NCI-H82 (cell line): ENCODE measurements at places on chromosomes 4 and X.

DNA sequence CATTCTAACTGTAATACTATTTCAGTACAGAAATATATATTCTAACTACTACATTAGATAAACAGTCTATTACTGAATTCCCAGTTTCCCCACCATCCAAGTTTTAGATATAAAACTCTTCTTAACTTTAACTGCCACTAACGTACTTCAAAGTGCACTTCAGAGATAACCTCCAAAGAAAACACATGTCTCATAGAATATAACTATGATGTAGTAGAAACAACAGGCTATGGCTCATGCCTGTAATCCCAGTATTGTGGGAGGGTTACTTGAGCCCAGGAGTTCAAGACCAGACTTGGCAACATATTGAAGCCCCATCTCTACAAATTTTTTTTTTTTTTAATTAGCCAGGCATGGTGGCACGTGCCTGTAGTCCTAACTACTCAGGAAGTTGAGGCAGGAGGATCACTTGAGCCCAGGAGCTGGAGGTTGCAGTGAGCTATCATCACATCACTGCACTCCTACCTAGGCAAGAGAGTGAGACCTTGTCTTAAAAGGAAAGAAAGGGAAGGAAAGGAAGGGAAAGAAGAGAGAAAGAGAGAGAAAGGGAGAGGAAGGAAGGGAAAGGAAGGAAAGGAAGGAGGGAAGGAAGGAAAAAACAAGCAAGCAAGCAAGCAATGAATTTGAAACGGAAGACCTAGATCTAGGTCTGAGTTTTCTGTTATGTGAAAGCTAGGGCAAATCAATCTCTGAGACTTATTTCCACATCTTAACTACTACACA lies 4.8 kb downstream of the HAUS3 start:
- no peak for DNase-seq

- DNase-seq: no peak
These were observed 405.5 kb upstream of the NR3C2 start for GRCh38 chr4:148847544-148848255.

GRCh38 chr4:109728385-109728784 lies 1.5 kb downstream of the PLA2G12A start:
- DNase-seq: peak; percentile 29

DNA sequence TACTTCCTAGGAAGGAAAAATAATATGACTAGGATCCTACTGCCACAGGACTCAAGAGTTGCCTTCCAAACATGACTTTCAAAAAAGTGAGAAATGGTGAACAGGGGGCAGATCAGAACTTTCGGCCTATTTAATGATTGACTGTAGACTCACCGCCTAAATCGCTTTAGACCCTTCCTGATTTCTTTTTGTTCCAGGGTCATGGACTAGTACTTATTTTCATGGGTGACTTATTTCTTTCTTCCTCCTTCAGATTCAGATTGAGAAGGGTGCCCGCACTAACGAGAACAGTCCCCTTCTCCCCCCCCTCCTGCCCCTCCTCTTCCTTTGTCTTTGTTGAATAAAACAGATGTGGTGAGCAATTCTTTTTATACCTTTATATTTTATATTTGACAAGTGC lies 48.0 kb upstream of the KLHL8 start:
- DNase-seq: no peak

DNA sequence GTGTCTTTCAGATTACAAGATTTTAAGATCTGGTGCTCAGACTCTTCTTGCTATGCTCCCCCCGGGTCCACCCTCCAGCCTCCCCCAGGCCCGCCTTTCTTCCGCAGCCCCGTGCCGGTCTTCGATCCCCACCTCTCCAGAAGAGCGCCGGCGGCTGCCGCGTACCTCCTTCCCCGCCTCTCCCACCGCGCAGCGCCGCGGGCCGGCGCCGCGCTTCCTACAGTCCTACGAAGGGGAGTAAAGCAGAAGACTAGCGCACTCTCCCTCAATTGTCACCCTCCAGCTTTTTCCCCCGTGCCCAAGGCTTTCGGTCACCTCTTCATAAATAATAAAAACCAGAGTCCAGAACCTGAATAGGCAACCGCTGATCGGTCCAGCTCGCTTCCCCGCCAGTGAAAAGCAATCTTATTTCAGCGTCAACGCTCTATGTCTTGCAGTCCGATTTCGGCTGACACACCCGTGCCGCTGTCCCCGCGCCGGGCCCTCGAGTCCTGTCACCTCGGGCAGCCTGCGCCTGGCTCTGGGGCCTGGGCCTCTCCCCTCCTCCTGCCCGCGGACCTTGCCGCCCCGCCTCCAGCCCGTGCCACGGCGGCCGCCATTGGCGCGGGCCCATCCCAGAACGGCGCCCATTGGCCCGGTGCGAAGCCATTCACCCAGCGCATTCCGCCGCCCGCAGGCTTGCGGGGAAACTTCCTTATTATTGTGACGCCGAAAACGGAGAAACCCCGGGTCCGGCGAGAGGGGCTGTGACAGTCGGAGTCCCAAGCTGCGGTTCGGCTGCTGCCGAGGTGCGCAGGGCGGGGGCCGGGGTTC lies at the start of gene HERC3:
TSS of gene HERC3 (plus strand) at position 694 of the 813 bp plus-strand sequence. CDS start 13,344 bp downstream, outside the sequence.
- peak; percentile 88 for DNase-seq

- no peak for DNase-seq
These were observed 22.8 kb downstream of the MSN start for GRCh38 chrX:65690057-65690855.

- no peak for DNase-seq
These were observed 10.6 kb upstream of the H2AZ1 start for GRCh38 chr4:99960648-99961047.

- no peak for DNase-seq
These were observed 118.0 kb downstream of the PWWP3B start for GRCh38 chrX:106286053-106286650.

DNA sequence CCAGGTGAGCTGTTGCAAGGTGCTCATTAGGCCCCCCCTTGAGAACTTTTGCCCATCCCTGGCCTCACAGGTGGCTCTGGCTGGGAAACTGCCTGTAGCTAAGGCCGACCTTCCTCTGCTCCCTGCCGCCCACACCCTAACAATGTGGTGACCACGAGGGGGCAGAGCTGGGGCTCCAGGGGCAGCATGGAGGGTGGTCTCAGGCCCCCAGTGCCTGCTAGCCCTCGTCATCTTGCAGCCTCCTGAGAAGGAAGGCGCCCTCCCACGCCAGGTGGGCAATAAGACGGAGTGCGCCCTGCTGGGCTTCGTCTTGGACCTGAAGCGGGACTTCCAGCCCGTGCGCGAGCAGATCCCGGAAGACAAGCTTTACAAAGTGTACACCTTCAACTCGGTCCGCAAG lies 32.4 kb downstream of the ATP2B3 start:
- peak; percentile 21 for DNase-seq

- DNase-seq: no peak
These were observed 64.0 kb upstream of the PRKX start for GRCh38 chrX:3777416-3777815.

- no peak for DNase-seq
These were observed 100.8 kb upstream of the TENM3 start for GRCh38 chr4:182142176-182143085.

DNA sequence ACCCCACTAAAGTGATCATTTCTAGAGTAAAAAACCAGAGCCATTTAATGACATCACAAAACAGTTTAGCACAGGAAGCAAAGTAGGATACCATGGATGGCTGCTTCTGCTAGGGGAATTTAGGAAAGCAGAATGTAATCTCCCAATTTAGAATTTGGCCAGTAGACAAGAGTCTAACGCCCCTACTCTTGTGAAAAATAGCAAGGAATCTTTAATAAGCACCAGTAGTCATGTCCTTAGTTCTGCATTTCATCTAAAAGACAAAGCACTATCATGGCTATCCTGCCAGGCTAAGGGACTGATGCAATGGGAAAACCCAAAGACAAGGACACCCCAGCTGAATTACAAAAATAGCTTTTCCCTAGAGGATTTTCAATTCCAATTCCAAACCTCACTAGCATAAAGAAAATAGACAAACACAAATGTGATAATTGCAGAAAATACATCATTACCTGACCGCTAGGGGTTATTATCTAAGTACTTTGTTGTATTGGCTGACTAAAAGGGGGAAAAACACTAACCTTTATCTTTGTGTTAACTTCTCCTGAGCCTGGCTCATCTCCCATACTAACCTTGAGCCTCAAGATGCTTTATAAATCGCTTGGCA lies 2.6 kb upstream of the AMMECR1 start:
- no peak for DNase-seq

- DNase-seq: no peak
These were observed 19.6 kb downstream of the SPANXA2 start for GRCh38 chrX:141609111-141609510.

DNA sequence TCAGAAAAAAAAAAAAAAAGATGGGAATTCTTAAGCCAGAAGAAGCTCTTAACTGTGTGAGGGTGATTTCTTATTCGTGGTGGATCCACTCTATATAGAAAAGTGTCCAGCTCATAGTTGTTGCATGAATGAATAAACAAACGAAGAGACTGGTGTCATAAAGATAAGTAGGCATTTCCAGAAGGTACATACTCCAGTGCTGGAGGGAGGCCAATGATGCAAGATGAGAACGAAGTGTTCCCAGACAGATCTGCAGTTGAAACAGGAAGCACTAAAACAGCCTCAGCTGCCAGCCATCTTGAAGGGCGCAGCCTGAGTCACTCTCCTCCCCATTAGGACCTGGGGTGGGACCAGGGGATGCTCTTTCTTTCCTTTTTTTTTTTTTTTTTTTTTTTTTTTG lies 47.4 kb upstream of the HOPX start:
- no peak for DNase-seq

DNA sequence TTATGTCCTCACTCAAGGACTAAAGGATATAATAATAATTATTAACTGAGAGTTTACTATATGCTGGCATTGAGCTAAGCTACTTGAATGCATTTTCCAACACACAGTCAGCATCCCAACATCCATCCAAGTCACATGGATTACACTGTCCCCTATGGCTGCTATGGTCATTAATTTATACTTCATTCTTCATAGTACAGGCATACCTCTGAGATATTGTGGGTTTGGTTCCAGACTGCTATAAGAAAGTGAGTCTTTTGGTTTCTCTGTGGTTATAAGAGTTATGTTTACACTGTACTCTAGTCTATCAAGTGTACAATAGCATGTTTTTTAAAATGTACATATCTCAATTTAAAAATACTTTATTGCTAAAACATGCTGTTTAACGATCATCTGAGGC lies 89.2 kb downstream of the LNX1 start:
- no peak for DNase-seq

DNA sequence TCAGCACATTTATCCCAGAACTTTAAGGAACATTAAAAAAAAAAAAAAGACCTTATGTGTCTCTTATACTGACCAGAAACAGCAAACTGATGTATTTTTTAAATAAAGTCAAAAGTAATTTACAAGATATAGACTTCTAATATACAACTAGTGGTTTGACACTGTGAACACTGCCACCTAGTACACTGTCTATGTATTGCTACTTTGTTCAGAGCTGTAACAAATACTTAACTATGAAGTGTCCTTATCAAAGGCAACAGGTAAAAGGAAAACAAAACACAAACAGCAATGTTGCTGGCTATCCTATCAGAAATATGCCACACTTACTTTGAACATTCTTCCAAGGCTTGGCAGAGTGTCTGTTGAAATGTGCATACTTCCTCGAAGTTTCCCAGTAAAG lies 60.4 kb downstream of the CD40LG start:
- DNase-seq: peak; percentile 45

DNA sequence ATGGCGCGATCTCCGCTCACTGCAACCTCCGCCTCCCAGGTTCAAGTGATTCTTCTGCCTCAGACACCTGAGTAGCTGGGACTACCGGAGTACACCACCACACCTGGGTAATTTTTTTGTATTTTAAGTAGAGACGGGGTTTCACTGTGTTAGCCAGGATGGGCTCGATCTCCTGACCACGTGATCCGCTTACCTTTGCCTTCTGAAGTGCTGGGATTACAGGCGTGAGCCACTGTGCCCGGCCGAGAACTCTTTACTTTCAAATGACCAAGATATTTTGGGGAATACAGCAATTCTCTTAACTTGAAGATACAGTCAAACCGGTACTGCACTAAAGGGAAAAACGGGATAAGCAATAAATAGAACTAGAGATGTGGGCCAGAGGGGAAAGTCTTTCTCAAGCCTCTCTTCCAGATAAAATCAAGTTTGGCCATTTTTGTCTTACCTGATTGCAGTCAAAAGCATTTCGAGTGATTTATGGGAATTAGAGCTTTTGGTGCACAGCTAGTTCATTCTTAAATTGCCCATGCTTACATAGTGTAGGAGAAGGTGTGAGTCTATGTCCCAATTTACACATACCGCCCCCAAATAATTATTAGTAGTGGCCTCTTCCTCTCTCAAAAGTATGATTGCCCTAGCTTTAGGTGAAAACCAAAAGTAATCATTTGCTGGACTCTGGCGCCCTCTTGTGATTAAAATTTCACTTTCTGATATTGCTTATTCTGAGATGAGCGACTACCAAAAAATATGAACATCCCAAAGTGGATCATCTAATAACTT lies 53.2 kb upstream of the ABCG2 start:
- DNase-seq: peak; percentile 67

- DNase-seq: no peak
These were observed 24.7 kb downstream of the CUL4B start for GRCh38 chrX:120536061-120536460.

GRCh38 chr4:123750044-123750443 lies 353.4 kb downstream of the SPRY1 start:
- peak; percentile 69 for DNase-seq

GRCh38 chrX:127762663-127763062 lies 289.5 kb downstream of the ACTRT1 start:
- DNase-seq: no peak

- DNase-seq: no peak
These were observed 52.2 kb upstream of the PAGE5 start for GRCh38 chrX:55167901-55168300.

- DNase-seq: peak; percentile 31
These were observed 30.1 kb downstream of the RASSF6 start for GRCh38 chr4:73589887-73590801.
